CD4-positive, alpha-beta T cell treated with Interleukin-4 for 4 hours (primary cell): ENCODE measurements at places on chromosomes 11 and 22.
A peak's percentile ranks its signal among the peaks of the same experiment; 100 is the strongest.

GRCh38 chr22:29737251-29738117 lies 17.7 kb downstream of the CABP7 start:
- no peak for DNase-seq

DNA sequence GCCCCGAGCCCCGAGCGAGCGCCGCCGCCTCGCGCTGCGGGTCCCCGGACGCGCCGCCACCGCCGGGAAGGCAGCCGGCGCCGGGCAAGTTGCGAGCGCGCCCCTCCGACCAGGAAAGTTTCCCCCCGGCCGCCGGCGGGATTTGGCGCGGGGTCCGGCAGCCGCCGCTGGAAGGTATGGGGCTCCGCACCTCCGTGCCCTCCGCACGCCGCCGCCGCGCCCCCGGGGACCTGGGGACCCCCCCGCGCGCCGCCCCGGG lies 281 bp downstream of the TSPAN18 start:
- DNase-seq: no peak

GRCh38 chr11:111654601-111655000 lies 52.4 kb downstream of the SIK2 start:
- DNase-seq: no peak

GRCh38 chr11:18253233-18253632 lies 4.8 kb upstream of the SAA2 start:
- no peak for DNase-seq

DNA sequence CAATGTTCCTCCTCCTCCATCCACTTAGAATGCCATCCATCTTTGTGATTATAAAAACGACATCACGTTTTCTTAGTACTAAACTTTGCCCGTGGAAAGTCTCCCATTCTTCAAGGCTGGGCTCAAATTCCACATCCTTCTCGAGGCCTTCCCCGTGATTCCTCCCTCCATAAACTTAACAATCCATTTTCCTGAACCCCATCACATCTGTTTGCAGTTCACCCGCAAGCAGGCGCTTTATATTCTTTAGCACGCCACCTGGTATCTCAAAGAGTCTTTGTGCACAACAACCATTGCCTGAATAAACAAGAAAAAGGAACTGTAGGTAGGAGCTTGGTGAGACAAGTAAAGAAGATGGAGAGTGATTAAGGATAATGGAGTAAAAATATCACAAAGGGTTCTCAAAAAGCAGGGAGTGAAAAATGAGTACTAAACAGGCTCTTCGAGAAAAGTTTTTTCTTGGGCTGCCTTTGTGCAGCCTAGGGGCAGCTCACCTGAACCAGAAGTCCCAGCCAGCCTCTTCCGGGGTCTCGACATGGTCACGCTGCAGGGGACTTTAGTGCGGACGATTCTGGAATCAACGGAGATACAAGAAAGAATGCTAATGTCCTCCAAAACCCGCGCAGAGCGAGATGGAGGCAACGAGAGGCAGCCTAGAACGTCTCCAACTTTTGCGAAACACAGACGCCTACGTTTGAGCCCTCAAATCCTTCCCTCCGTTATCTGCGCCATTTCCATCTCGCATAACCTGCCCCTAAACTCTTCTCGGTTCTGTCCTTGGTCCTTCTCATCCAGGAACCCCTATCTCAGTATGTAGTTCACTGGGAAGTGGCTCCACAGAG lies 585 bp downstream of the THYN1 start:
- DNase-seq: no peak

DNA sequence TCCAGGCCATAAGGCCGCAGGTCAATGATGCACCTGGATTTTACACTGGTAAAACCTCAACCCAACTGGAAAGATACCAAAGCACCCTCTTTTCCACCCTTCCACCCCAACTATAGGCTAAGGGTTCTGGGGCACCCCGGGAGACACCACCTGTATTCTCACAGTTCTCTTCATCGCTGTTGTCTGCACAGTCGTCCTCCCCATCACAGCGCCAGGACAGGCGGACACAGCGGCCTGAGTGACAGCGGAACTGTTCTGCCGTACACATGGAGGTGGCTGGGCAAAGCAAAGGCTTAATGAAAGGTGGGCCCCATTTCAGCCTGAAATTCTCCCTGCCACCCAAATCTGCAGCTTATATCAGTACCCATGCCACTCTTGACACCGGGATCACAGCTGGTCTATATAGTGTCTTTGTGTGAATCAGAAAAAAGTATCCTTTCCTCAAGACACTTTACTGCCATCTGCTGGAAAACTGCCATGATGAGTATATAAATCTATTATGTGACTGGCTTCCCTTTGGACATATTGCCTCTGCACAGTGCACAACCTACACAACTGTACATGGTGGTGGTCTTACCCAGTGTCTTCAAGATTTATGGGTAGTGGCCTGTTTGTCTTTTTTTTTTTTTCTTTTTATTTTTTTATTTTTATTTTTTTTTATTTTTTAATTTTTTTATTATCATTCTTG lies 21.5 kb downstream of the LRP4 start:
- peak; percentile 24 for DNase-seq

GRCh38 chr11:119367661-119368120 lies 13.8 kb downstream of the USP2 start:
- no peak for DNase-seq

DNA sequence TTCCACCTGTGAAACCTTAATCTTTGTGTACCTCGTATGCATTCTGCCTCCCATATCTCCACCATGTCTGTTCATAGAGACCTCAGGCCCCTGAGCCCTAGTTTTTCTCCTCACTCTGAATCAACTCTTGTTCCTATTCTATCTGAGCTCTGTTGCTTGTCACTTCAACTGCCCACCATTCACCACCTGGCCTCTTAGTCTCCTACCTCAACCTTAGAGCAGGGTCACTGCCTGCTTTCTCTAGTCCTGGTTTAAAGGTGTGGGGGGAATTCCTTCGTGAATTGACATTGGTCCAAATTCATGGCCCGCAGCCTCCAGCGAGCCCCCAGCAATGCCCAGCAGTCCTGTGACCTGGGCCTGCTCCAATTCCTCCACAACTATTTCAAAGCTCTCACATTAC lies 39.4 kb upstream of the TUB start:
- DNase-seq: no peak

DNA sequence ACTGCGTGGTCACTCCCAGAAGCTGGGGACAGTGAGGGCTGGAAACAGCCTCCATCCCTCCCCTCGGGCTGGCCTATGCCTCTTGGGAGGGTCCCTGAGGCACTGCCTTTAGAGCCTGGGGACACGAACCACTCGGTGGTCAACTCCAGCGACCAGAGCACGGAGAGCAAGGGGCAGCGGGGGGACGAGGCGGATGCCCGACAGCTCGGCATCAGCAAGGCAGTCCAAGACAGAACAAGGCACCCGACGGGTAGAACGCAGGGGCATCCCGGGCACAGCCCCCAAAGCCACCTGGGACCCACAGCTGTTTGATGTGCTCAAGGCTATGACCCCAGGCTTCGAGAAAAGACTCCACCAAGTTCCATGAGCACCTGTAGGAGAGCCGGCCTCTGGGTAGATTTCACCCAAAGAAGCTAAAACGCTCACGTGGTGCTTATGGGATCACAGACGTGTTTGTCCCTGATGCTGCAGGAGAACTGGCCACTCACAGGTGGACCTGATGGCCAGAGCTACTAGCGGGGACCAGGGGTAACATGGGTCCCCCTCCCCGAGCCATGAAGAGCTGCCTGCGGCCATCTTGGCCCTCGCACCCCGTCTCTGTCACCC lies 510 bp upstream of the LSP1 start:
- no peak for DNase-seq

GRCh38 chr11:78379039-78379670 lies 38.5 kb downstream of the GAB2 start:
- no peak for DNase-seq

- no peak for DNase-seq
These were observed 12.9 kb downstream of the IL17RA start for GRCh38 chr22:17097701-17098100.

DNA sequence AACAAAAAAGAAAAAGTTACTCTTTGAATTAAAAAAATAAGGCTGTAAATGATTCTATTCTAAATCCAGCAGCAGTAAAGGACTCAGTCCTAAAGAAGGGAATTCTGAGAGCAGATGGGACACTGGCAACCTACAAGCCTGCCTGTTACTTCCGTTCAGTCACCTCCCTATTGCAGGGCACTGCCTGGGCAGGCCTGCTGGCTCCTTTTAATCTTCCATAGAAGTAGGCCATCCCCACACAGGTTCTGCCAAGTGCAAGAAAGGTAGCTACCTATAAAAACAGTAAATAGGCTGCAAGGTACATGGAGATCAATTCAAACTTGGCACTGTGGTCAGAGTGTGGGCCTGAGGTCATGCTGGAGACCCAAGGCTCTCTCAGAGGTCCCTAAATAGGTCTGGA lies 136.4 kb downstream of the TRIM44 start:
- DNase-seq: no peak

DNA sequence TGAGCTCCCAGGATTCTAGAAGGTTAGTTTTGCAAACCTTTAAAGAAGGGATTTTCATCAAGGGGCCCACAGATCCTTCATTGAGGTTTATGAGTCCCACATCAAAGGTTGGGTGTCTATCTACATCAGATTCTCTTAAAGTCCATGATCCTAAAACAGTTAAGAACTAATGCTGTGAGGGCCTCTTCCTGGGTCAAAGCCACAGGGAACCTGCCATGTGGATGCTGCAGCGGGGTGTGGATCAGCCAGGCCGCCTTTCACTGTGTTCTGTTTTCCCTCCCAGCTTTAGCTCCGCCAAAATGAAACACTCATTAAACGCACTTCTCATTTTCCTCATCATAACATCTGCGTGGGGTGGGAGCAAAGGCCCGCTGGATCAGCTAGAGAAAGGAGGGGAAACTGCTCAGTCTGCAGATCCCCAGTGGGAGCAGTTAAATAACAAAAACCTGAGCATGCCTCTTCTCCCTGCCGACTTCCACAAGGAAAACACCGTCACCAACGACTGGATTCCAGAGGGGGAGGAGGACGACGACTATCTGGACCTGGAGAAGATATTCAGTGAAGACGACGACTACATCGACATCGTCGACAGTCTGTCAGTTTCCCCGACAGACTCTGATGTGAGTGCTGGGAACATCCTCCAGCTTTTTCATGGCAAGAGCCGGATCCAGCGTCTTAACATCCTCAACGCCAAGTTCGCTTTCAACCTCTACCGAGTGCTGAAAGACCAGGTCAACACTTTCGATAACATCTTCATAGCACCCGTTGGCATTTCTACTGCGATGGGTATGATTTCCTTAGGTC lies 5.3 kb downstream of the SERPIND1 start:
- no peak for DNase-seq

DNA sequence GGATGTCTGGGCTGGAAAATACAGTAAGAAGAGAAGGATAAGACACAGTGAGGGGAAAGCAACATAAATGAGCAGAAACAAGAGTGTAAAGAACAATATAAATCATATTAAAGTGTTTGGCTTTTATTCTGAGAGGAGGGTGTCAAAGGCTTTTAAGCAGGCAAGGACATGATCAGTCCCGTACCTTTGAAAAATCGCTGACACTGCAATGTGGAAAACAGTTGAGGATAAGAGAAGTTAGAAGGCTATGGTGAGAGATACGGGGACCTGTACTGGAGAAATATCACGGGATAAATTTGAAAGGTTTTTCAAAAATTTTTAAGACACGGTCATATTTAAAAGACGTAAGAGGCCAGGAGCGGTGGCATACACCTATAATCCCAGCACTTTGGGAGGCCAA lies 30.3 kb downstream of the CDON start:
- DNase-seq: no peak

DNA sequence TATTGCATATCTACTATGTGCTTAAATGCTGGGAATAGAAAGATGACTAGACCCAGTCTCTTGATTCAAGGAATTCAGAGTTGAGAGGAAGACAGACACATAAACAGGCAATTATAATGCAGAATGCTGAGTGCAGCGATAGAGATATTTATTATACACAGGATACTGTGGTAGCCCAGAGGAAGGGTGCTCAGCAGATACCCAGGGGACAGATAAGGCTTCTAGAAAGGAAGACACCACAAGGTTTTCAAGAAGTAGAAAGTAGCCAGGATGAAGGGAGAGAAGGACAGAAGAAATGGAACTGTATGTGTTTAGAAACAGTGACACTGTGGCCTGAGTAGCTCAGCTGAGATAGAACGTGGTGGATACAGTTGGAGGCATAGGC lies 79.4 kb upstream of the NNMT start:
- no peak for DNase-seq
